ENCODE measurements at places on chromosomes 7 and 10.

GRCh38 chr10:117547716-117548668 is 5.4 kb downstream of the EMX2 start:
- DNase-seq = no peak

DNA sequence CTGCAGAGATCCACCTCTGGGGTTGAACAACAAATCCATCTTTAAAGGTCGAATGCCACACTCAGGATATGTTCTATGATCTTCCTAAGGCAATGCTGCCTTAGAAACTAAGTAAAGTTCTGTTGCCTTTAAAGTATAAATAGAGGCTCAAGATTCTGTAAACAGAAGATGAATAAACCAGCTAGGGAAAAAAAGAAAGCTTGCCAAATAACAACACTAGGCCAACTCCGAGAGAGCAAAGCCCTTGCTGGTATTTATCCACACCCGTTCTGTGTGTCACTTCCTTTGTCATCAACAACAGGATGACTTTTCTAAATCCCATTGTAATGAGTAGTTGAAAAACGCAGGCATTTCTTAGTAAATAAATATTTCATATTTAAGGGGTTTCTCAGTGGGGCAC is 330.0 kb upstream of the GLI3 start:
- no peak for DNase-seq

DNA sequence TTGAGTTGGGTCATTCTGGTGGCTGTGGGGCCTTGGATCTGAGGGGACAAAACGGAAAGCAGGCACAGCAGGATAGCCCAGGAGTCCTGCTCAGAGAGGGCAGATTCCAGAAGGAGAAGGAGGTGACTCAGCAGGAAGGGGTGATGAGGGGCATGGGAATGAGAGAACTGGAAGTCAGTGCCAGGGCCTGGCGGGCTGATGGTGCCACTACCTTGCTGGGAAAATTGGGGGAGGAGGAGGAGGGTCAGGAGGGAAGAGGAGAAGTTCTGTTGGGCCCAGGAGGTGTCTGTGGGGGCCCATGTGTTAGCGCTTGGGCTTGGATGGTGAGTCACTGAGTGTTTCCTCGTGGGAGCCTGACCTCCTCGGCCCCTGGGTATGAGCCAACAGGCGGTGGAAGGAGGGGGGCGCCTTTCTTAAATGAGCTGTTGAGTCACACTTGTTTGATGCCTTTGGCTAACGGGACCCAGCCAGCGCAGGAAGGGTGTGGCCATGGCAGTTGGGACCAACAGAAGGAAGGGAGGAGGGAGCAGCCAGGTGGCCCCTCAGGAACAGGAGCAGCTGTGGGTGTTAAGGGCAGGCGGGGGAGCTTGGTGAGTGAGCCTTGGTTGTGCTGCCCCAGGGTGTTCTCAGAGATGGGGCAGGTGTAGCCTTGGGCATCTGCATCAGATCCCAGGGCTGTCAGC is 130.0 kb upstream of the BTBD16 start:
- DNase-seq = no peak

DNA sequence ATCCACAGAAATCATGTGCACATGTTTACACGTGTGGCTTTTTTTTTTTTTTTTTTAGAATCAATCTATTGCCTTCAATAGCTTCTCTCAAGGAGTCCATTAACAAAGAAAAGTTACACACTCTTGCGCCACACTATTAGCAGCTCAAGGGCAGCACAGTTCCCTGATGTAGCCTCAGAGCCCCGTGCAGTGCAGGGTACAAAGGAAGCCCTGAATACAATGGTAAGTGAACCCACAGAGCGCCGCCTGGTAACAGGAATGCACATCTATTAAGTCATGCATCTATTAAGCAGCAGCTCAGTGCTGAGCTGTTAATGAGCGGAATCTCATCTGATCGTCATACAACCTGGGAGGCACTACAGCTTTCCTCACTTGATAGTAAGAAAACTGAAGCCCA is 113.7 kb upstream of the PDLIM1 start:
- DNase-seq = no peak

- no peak for DNase-seq
These were observed 23.5 kb downstream of the ASB4 start for GRCh38 chr7:95509199-95509598.

DNA sequence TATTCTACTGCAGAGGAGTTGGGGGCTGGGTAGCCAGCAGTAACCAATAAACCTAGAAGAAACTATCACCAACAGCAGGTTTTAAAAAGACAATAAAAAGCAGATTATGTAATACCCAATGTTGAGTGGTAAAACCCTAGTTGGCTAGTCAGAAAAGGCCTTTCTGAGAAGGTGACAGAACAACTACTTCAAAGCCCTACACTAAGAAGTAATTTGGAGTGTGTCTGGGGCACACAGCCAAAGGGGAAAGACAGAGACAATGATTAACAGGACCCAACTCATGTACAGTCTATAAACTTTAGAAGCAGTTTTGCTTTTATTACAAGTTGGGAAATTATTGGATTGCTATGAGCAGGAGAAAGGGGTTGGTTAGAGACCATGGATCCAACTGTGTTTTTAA is 77.2 kb upstream of the TMEM106B start:
- DNase-seq = no peak

DNA sequence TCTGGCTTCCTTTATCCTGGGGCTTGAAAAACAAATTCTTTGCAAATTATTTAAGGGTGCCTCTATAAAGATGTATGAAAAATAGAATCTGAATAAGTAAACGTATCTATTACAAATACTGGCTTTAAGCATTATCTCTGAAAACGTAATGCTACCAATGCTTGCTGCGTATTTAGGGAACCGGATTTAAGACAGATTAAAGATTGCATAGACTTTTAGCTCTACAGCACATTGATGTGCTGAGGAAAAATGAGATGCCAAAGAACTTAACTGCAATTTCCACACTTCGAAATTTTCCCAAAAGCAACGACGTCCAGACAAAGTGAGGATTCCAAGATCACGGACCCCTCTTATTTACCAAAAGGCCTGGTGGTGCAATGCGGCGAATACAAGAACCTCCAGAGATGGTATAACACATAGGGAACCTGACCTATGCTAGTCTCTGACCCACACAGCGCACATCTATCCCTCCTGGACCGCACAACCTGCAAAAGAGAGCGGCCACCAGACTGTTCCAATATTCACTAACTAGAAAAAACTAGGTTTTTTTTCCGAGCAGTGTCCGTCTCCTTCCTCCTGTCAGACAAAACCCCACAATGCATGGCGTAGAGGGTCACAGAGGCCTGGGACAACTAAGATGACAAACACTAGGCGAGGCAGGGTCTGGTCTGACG is 34.3 kb upstream of the PHF14 start:
- no peak for DNase-seq

- DNase-seq = no peak
These were observed 190.1 kb downstream of the SUGCT start for GRCh38 chr7:40324914-40325313.

- DNase-seq = no peak
These were observed 50.5 kb downstream of the SH3PXD2A start for GRCh38 chr10:103804871-103805270.

- no peak for DNase-seq
These were observed 122.3 kb downstream of the VIPR2 start for GRCh38 chr7:159022238-159022993.

GRCh38 chr7:20328692-20329091 is 2.0 kb upstream of the ITGB8 start:
- DNase-seq = no peak

DNA sequence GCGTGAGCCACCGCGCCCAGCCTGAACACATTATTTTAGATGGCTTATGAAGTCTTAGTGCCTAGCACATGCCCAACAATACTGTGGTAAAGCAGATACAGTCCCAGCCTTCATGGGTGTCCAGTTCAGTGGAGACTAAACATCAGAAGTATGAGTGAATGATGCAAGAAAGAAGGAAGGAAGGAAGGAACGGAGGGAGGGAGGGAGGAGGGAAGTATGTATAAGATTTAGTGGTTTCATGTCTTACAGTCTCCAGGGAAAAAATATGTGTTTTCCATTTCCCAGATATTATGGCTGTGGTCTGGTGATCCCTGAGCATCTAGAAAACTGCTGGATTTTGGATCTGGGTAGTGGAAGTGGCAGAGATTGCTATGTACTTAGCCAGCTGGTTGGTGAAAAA is 2.9 kb downstream of the AS3MT start:
- DNase-seq = no peak

DNA sequence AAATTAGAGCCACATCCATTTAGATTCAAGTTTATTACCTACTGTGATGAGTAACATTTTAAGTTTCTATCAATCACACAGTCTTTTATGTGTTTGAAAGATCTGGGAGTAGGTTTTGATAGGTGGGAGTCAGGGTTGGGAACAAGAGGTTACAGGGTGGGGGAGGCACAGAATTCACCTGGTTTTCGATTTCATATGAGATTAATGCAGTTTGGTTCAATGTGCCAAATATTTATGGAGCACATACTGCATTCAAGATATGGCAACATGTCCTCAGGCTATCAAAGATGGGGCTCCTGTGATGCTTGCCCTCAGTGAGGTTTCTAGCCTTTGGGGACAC is 564.1 kb downstream of the SUGCT start:
- DNase-seq = no peak

DNA sequence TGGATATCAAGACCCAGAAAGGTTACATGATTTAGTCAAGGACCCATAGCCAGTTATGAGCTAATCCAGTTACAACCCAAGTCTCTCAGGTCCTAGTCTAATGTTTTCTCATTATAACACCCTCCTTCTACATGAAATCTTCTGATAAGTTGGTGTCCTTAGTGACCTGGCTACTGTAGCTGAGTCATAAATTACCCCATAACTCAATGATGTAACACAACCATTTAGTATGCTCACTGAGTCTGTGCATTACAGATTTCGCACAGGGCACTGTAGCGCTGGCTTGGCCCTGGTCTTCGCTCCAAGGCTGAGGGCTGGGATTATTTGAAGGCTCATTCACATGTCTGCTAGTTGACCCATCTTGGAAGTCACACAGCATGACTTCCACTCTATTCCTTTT is 36.0 kb upstream of the GLCCI1 start:
- no peak for DNase-seq

DNA sequence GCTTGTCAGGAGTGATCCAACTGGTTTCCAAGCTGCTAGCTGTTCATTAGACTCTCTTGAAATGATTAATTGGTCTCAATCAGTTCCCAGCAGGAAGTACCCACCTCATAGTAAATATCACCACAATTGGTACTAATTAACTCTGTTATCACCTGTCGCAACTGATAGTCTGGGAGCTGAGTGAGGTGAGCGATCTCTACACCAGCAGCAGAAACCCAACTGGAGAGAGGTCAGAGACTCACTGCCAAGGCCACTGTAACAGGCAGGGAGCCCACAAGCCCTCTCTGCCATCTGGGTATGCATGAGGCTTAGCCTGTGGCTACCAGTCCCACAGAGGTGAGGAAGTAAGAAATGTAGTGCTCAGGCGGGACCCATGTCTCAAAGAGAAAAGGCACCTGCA is 245.5 kb downstream of the DYNC1I1 start:
- DNase-seq = no peak

- DNase-seq = no peak
These were observed 373.9 kb upstream of the NFE2L3 start for GRCh38 chr7:25777969-25778708.

DNA sequence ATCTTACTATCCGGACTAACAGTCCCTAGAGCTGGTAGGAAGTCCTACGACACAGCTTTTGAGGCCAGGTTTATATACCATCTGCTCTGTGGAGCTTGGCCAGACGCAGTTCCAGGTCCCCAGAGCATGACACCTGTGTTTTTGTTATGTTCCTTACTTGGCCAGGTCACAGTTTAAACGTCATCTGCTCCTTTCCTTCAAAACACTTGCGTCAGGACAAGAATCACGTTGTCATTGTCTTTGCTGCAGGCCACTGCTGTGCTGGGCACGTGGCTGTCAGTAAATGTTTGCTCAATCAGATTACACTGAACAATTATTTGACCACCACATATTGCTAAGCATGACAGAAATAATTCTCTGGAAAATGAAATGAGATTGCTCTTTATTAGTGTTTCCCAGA is 23.9 kb downstream of the SLC18A2 start:
- no peak for DNase-seq

GRCh38 chr7:37363536-37364491 is 84.8 kb downstream of the ELMO1 start:
- DNase-seq = no peak

DNA sequence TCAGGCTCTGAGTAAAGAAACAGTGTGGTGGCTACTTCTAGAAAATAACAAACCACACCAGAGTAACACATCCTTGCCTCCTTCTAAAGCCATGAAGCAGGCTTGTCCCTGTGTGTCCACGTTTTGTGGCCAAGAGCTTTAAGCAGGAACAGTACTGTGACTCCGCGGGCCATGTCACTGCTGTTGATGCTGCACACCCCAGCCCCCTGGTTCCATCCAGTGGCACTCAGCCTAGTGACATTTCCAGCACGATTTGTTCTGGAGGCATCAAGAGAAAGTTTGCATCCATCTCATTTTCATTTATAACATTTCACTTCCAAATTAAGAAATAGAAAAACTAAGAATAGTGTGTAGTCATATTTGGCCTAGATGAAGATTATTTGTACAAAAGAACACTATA is 211.3 kb downstream of the PAXIP1 start:
- no peak for DNase-seq

DNA sequence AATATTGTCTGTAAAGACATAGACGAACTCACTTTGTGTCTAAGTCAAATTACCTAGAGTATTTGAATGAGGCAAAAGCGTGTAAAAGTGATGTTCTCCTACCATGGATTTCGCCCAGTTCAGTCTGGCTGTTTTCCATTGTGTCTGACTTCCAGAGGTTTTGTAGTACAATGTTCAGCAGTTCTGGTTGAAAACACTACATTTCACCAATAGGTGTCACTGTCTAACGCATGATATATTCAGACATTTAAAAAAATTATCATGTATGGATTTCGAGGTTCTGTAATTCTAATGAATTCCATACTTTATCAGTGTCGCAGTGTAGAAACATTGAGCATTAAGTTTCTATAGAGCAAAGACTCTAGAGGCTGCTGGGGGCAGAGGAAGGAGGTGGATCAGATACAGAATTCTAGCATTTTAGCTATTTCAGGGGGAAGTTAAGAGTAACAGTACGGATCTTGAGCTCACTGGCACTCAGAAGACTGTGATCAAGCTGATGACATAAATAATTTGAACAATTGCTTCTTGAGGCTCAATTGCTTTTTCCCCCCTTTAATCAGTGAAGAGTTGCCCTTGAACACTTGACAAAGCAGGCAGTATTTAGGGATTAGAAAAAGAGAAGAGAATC is 196.9 kb upstream of the RHOBTB1 start:
- no peak for DNase-seq

GRCh38 chr10:100391163-100392002 is 44.4 kb downstream of the SCD start:
- no peak for DNase-seq

DNA sequence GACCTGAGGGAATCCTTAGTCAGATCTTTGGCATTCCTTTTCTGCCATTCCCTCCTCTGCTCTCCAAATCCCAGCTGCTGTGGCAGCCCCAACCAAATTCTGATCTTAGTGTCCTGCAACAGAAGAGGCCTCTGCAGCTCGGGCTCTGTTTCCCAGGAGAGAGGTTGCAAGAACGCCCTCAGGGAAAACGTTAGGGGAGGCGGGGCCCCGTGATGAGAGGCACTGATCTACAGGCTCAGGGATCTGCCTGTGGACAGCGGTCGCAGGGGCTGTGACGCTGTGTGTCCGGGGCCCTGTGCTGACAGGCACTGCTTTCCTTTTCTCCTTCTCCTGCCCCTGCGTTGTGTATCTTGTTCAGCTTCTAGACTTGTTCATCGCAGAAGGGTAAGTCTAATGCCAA is 57.3 kb upstream of the DPYSL4 start:
- DNase-seq = no peak

- no peak for DNase-seq
These were observed 1357.5 kb upstream of the SORCS1 start for GRCh38 chr10:108521827-108522492.

- no peak for DNase-seq
These were observed 51.7 kb downstream of the SVOPL start for GRCh38 chr7:138649506-138649905.

GRCh38 chr10:1881636-1882035 is 144.3 kb upstream of the ADARB2 start:
- DNase-seq = no peak

All from stimulated activated CD4-positive, alpha-beta T cell treated with anti-CD3 and anti-CD28 coated beads, Interleukin-12 subunit alpha, Interleukin-12 subunit beta, amount 100 ng/mL, for 4 hours (primary cell).